Activated T-cell treated with anti-CD3 and anti-CD28 coated beads for 24 hours (primary cell): ENCODE measurements at places on chromosomes 3 and 15.
A peak's percentile ranks its signal among the peaks of the same experiment; 100 is the strongest.

DNA sequence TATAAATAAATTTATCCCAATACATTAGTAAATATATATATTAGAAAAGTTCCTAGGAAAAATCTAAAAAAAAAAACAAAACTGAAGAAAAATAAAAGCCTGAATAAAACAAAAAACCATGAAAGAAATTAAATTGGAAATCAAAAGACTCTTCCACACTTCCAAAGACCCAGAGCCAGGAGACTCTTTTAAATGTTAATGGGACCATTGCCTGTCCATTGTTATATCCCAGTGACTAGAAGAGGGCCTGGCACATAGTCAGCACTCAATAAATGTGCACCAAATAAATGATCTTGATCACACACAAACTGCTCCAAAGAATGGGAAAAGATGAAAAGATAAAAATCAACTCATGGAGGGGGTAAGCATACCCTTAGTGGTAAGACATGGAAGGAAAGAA lies 51.3 kb upstream of the CLDN18 start:
- no peak for DNase-seq

- no peak for DNase-seq
Observed at GRCh38 chr15:91924837-91925495, 71.5 kb downstream of the SLCO3A1 start.

- DNase-seq: no peak
Observed at GRCh38 chr3:49387721-49388120, 24.1 kb downstream of the RHOA start.

GRCh38 chr3:37053753-37054152 lies 60.4 kb downstream of the MLH1 start:
- DNase-seq: no peak

DNA sequence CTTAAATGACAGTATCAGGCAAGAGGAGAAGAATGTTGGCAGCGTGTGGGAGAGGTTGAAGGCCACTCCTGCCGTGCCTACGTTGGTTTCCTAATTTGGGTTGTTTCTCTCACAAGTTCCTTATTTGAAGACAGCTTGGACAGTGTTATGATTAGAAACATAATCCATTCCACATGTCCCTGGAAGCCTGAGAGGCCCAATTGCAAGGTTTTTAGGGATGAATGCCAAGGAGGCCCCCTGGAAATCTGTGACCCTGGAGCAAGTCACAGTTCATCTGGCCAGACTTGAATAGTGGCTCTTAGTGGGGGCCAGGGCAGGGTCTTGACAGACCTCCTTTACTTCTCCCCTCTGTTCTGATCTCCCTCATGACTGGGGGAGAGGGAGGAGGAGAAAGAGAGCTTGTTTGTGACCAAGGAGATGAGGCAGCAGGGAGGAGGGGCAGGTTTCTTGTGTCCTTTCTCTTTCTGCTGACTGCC lies 584.4 kb upstream of the TBL1XR1 start:
- DNase-seq: no peak

GRCh38 chr15:60592371-60593169 lies 113.6 kb upstream of the ICE2 start:
- DNase-seq: peak; percentile 73

GRCh38 chr15:70045045-70045444 lies 52.7 kb downstream of the TLE3 start:
- no peak for DNase-seq

DNA sequence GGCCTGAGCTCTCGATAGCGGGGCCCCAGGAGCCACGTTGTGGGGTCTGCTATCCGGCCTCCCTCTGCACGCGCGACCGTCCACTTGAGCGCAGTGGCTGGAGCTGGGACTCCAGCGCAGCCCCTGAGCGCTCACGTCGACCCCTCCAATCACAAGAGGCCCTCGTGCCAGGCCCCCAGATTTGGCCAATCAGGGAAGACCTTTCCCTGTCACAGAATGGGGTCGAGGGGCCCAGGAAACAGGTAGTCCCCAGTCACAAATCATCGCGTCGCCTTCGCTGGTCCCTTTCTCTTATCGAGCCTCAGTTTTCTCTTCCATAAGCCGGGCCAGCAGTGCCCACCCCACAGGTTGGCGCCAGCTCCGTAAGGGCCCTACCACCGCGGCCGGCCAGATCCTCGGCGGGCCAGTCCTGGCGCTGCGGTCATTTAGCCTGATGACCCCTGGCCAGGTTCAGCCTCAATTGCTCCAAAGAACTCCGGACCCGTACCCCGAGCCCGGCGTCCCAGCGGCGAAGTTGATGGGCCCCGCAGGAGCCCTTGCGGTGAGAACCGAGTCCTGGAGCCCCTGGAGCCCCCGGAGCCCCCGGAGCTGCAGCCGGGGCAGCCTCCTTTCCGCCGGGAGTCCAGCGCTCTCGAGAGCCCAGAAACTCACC lies 435 bp downstream of the ALDH1L1 start:
- no peak for DNase-seq
